Stimulated activated CD4-positive, alpha-beta T cell treated with anti-CD3 and anti-CD28 coated beads, Interleukin-2, amount 100 ng/mL, for 4 hours (primary cell): ENCODE measurements at places on chromosomes 3 and 15.

- DNase-seq, result no peak
Observed at GRCh38 chr15:94262201-94262600, 30.8 kb downstream of the MCTP2 start.

DNA sequence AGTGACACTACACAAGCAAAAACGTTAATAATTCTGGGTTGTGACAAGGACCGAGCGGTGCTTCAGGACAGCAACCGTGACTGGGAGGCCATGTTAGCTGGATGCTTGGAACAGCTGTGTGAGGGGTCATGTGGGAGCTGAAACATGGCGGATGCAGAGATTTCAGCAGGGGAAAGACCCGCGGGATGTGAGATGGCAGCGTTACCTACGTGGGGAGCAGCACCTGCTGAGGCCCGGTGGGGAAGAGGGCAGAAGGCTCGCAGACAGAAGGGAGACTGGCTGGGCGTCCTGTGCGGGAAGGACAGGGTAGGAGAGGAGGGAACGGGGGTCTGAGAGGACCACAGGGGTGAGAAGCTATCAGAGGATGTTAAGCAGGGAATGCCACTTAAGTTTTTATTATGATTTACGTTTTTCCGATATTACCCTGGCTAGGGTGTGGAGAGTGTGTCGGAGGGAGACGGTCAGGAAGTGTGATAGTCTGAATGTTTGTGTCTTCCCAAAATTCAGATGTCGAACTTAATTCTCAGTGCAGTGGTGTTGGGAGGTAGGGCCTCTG is 228.8 kb upstream of the LYSMD4 start:
- no peak for DNase-seq

DNA sequence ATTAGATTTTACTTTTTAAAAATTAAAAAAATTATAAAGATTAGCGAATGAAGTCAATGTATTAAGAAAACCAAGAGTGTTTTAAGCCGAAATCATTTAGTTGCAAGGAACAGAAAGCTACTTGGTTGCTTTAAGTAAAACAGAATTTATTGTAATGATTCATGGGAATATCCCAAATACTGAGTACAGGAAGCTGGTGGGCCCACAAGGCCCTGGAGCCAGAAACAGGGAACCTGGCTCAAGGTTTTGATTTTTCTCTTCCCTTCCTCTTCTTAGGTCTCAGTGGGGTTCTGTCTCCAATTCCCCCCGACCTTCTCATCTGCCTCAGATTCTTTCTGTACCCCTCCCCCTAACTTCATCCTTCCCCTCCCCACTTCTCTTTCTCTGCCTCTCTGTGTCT is 229.0 kb downstream of the TLE3 start:
- DNase-seq, result no peak

- DNase-seq, result no peak
Observed at GRCh38 chr15:45169608-45170480, 17.9 kb downstream of the SHF start.

DNA sequence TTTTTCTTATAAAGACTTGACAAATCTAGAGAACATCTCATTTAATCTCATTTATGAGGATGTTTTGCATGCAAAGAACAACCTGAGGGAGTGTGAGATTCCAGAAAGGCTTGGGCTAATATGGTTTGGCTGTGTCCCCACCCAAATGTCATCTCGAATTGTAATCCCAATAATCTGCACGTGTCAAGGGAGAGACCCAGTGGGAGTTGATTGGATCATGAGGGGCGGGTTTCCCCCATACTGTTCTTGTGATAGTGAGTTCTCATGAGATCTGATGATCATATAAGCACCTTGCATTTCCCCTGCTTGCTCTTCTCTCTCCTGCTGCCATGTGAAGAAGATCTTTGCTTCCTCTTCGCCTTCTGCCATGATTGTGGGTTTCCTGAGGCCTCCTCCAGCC is 103.0 kb downstream of the ZNF385D start:
- no peak for DNase-seq

- DNase-seq, result no peak
Observed at GRCh38 chr3:120145542-120146285, 51.5 kb upstream of the GSK3B start.

GRCh38 chr3:56787784-56788256 is 13.9 kb downstream of the ARHGEF3 start:
- DNase-seq, result peak; percentile 35

- no peak for DNase-seq
Observed at GRCh38 chr3:156493887-156494286, 61.0 kb downstream of the SSR3 start.

- no peak for DNase-seq
Observed at GRCh38 chr3:115279939-115280338, 132.9 kb upstream of the ZBTB20 start.

- DNase-seq, result no peak
Observed at GRCh38 chr15:71362987-71363968, 248.0 kb downstream of the THSD4 start.

DNA sequence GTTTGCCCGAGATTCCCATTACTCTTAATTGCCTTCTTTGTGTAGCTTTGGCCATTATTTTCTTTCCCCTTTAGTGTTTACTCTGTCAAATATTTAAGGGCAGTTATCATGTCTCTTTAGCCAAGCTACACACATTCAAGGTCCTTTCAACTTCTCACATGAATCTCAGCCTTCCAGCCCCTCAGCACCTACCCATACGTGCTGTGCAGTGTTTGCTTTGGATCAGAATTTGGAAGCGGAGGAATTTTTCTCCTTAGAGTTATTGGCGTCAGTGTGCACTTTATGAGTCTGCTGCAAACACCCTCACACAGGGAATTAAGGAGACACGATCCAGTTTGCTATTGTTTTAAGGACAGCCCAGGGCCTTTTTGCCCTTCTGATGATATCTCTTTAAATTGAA is 231.6 kb downstream of the CACNA2D3 start:
- no peak for DNase-seq

GRCh38 chr3:136946978-136947377 is 10.8 kb upstream of the IL20RB start:
- no peak for DNase-seq

DNA sequence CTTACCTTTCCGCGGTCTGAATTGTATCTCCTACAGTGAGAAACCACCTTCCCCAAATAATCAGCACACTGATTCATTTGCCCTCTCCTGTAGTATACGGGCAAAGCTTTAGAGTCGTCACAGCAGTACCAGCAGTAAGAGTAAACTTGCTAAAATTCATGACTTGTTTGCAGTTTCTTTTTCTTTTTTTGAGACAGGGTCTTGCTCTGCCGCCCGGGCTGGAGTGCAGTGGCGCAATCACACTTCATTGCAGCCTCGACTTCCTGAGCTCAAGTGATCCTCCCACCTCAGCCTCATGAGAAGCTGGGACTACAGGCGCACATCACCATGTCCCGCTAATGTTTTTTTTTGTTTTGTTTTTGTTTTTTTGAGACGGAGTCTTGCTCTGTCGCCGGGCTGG is 11.9 kb downstream of the SCAMP5 start:
- no peak for DNase-seq
